ENCODE measurements at places on chromosomes 1 and 21.
A peak's percentile ranks its signal among the peaks of the same experiment; 100 is the strongest.

DNA sequence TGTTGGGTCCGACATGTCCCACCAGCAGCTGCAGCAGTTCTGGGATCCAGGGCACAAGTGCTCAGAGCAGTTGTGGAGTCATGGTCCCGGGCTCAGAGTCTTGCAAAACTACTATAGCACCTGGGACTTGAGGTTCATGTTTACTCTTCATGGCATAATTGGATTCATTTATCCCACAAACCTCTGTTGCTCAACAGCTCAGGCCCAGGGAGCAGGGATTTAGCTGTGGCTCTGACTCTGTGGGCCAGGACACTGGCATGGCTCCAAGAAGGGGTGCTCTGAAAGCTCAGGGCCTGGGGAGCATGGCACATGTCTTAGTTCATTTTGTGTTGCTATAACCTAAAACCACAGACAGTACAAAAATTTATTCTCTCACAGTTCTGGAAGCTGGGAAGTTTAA is 626.7 kb upstream of the ADGRL2 start:
- no peak for DNase-seq

- DNase-seq = no peak
Observed at GRCh38 chr1:54149734-54150133, 3.1 kb downstream of the CDCP2 start.

DNA sequence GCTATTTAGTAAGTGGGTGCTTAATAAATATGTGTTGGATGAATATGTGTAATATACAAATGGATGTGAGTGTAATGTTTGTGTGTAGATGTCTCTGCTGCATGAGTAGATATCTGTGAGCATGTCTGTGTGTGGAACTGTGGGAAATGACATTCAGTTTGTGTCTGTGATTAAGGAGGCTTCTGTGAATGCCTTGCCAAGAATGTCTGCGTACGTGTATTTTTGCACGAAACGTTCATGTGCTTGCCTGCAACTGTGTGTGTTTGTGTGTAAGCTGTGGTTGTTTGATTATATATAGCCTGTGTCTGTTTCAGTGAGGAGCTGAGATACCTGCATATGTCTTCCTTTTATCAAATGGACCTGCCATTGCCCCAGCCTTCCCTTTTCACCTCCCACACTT is 13.8 kb downstream of the DMBX1 start:
- no peak for DNase-seq

DNA sequence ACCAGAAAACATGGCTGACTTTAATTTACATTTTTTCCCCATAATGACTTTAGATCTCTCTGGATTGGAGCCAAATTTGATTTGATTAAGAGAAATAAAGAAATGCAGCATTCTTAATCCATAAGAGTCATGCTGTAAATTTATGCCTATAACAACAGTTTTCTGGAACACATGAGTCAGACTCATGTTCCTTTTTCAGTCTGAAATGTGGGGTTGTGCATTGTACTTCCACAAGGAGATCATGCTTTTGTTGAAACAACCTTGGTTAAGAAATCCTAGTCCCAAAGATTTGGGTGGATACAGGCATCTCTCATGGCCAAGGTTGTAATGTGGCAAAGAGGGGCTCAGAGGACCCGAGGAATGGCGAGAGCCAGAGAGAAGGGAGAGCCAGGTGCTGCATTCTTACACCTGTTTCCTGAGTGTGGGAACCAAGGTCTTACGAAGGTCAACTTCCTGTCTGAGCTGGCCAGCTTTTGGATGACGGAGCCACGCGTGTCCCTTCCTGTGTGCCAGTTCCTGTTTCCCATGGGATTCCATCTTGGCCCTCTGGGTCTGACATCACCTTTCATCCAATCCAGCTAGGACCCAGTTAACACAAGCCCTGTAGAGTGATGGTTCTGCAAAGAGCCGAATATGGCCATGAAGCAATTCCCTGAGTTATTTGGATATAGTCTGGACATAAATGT is 23.1 kb downstream of the CLDN14 start:
- no peak for DNase-seq

- DNase-seq = peak; percentile 87
Observed at GRCh38 chr1:24930260-24931145, at the start of gene RUNX3. Gene RUNX3 (minus strand): TSS chr1:24930276. CDS start chr1:24929868, 408 bp downstream.

- peak; percentile 73 for DNase-seq
Observed at GRCh38 chr21:43362321-43362791, 64.6 kb downstream of the SIK1 start.

GRCh38 chr1:53417074-53417511 is 42.1 kb upstream of the DMRTB1 start:
- no peak for DNase-seq

DNA sequence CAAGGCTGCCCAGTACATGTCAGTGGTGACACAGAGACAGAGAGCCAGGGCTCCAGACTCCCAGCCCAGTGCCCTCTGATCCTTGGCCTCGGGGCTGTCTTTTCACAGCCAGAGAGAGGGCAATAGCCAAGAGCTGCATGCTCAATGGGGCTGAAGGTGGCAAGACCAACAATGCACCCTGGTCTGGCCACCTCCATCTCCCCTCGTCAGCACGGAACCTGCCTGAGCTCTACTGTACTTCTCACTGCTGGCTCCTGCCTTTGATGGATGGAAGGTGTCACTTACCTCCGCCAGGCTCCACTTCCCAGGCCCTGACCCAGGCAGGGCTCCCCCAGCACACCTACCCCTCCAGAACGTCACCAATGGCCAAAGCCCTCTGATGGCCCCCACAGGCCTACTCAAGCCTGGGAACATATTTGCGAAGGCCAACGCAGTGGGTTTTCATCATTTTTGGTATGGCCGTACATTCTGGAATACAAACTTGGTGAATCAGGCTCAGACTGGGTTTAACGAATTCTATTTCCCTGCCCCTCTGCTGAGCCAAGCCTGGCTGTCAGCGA is 88.1 kb downstream of the DMRTB1 start:
- DNase-seq = no peak

DNA sequence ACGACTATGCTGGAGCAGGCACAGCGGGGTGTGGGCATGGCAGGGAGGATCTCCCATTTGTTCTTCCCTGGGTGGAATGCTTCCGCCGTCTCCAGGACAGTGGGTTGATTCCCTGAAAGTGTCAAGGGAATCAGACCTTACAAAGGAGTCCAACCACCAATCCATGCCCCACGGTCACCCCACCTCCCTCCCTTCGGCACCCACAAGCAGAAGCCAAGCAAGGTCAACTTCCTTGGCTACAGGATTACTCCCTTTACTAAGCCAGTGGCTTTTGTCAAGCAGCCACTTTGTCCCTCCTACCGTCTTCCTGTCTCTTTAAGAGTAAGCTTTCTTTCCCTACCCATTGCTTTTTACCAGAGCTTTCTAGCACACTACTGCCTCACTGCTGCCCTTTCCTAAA is 15.9 kb upstream of the NUAK2 start:
- no peak for DNase-seq

DNA sequence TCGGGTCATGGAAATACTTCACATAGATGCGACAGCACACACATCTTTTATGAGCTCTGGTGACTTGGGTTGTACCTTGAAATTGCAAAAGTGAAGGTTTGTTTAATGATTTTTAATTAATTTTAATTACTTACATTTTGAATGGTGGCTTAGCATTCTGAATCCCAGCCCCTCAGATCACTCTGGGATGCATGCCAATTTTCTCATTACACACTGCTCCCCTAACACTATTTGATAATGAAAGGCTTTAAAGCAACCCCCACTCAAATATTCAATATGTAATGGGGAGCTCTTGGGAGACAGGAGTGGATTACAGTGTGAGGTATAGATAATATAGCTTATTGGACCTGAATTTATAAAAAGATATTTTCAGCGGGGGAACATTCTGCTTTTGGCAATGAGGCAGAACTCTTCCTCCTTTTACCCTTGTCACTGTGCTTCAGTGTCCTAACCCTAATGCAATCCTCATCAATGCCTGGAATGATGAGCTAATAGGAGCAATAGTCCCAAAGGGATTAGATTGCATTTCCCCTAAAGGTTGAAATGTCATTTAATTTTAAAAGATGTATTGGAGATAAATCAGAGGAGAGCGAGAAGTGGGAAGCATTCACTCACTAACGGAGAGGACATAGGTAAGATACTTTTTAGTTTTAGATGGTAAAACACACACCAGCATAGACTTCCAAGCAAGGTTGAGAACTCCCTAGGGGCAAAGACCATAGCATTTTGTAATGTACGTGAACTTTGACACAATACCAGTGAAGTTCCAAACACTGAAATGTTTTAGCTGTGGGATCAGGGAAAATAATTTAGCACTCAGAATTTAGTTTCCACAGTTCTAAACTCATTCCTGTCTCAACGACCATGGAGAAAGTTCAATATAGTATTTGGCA is 384.1 kb upstream of the PLXNA2 start:
- DNase-seq = no peak

DNA sequence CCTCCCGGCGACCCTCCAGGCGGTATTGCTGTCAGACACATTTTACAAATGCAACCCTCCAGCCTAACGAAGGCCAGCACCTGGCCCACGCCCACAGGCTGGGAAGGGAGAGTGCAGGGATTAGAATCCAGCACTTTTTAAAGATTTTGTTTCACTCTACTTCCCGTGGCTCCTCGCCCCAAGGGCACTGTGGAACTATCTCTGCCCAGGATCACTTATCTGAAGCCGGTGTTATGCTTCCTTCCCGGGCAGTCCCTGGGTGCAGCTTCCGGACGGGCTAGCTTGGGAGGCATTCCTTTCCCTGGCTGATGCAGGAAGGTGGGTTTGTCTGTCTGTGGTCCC is 35.8 kb downstream of the CCN1 start:
- DNase-seq = no peak

DNA sequence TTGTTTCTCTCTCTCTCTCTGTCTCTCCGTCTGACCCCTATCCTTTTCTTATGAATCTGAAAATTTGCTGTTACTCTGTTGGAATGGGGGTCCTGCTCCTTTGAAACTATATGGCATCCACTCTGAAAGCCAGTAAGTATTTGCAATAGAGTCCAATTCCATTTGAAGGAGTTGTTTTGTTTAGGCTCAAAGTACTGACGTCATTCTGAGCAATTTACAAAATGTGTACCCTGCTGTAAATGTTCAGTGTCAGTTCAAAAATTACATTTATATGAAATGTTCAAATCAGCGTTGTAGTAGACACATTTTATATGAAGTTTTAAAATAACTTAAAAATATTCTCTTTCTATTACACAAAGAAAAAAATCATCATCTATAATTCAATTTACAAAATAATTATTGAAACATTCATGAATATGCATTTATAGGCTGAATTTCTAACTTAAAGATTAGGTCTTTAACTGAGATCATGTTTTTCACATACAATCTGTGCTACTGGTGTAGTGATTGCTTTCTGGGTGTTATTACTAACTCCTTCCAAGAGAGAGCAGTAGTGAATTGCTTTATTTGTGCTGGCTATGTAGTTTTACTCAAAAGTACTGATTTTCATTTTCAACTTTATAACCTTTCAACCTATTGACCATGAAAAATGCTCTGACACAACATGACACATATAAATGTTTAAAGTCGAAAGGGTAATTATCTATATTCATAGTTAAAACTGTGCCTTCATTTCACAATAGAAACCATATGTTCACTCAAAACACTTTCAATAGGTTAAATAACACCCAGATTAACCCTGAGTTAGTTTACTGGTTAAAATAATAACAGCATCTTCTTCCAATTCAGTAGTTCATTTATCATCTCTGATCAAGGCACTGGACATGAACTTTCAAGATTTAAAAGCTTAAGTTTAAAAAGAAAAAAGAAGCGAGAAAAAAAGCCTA is 253.1 kb upstream of the ADGRL4 start:
- DNase-seq = no peak

DNA sequence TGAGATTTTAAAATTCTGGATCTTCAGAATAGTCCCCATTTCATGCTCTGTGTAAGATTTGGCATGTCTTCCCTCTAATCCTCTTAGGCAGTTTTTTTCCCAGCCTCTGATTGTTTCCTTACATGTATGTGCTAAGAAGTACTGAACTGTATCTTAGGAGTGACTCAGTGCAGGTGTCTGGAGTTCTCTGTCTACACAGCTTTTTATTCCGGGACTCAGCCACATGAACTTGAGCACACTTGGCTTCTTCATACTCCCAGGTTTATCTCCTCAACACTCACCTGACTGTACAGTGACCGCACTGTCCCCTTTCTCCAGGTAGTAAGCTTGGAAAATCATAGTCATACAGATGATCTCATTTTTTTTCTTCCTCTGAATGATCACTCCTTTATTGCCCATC is 50.7 kb downstream of the SYT14 start:
- no peak for DNase-seq

DNA sequence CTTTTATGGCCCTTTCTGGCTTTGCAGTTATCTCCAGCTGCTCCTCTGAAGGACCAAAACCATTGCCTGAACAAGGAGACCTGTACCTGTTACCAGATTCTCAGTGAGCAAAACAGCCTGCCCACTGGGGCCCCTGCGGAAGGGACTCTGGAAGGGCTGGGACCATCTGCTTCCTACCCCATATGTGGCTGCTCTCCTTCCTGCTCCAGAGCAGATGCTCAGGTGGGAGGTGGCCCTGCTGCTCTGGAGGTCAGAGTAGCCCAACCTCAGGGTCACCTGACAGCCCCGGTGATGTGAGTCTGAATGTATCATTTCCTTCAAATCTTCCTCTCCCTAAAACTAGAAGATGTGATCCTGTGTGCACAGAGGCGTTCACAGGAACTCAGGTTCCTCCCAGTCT is 33.6 kb downstream of the PRDM16 start:
- DNase-seq = no peak

- no peak for DNase-seq
Observed at GRCh38 chr1:4670265-4670664, 15.9 kb downstream of the AJAP1 start.

DNA sequence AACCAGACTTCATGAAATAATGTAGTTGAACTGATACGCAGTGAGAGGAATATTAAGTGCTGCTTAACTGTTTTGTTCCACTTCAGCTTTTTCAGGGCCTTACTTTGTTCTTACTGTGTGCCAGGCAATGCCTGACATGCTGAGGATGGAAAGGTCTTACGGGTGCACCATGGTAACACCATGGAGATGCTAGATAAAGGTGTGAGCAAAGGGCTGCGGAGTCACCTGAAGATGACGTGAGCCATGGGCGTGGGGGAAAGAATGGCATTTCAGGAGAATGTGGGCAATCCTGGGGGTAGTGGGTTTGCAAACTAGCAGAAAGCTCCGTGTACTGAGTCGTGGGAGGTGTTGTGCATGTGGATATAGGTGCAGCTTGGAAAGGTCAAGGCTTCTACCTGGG is 27.3 kb downstream of the MAN1C1 start:
- no peak for DNase-seq

GRCh38 chr21:15010645-15011044 is 54.2 kb downstream of the NRIP1 start:
- DNase-seq = no peak

Measured in activated CD8-positive, alpha-beta memory T cell treated with anti-CD3 and anti-CD28 coated beads for 4 hours (primary cell).